Astrocyte (in vitro differentiated cells and primary cell): ENCODE measurements at places on chromosomes 16 and 17. TPM values are rescaled to one million over a fixed set of nuclear protein-coding genes. Genes with fewer than 3 reads are reported as not detected.

Gene INTS2
- 9.3 and 9.9 TPM in 2 replicates for total RNA-seq

Gene SPAG7
- total RNA-seq: 57.2 and 60.9 TPM in 2 replicates

- H3K27ac ChIP-seq: no peak overlapping the region
- no peaks in the 10 kb centered on the region for H3K4me1 ChIP-seq
- no peaks in the 10 kb centered on the region for H3K27me3 ChIP-seq
- no peak for DNase-seq
- no peak overlapping the region for H3K4me3 ChIP-seq
Observed at GRCh38 chr16:35131429-35131828, 1672.0 kb downstream of the TP53TG3F start.

Gene KCNJ12
- total RNA-seq: 1.2 and 1.3 TPM in 2 replicates

Gene JPH3
- total RNA-seq: 8.6 and 9.3 TPM in 2 replicates
